AG08395 (cell line): ENCODE measurements at places on chromosomes 1 and 21.

GRCh38 chr1:65065524-65066418, 82.2 kb upstream of the AK4 start:
- DNase-seq, result no peak

- DNase-seq, result no peak
Observed at GRCh38 chr1:244989813-244990212, 125.5 kb upstream of the HNRNPU start.

DNA sequence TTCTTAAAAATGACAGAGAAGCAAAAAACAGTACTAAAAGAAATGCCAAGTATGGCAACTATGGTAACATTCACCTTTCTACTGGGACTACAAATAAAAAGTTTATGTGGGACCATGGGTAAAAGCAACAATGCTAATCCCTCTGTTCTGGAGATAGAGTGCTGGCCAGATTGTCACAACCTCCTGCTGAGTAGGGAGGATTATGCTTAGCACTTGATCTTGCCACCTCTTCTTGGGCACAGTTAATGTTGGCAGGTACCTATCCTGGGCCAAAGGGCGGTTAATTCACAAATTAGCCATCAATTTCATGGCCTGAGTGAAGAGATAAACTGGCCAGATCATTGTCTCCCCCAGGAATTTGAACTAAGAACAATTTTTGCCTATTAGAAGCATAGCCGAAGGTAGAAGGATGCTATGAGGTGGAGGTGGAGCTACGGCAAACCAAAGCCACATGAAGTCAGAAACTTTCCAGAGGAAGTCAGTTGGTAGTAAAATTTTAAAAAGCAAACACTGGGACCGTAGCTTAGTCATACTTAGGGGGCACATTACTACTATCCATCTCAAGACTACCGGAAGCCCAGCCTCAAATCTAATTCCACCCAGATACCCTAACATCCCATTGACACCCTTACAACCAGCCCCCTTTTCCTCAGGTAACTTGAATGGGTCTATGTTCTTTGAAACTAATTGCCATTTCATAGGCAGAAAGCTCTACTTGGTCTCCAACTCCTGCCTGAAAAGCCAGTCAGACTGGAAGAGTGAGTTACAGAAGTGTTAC, 2.7 kb downstream of the SCYL3 start:
- DNase-seq, result no peak

GRCh38 chr1:203776636-203777035, 11.7 kb downstream of the LAX1 start:
- peak; percentile 22 for DNase-seq

GRCh38 chr1:2967881-2968280, 53.4 kb upstream of the ACTRT2 start:
- DNase-seq, result no peak

DNA sequence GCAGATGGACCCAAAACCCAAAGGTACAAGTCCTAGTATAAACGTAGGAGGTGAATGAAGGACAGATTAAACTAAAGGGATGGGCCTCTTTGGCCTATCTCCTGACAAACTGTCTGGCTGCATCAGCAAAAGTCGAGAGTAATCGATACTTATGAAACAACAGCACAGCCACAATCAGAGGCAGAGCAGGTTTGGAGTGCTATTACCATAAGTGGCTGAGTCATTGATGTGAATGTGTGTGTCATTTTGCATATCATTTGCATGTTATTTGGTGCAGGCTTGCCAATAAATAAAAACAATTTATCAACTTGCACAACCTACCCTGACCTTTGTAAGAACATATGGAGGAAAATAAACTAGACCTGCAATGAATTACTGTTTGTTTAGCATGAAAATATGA, 283.1 kb downstream of the NUF2 start:
- no peak for DNase-seq

GRCh38 chr1:40582116-40582515, 50.7 kb downstream of the ZNF684 start:
- no peak for DNase-seq
